Left lobe of liver (tissue), 2 donors: ENCODE measurements at places on chromosomes 5 and 9. TPM values are rescaled to one million over a fixed set of nuclear protein-coding genes. Genes with fewer than 3 reads are reported as not detected.
A peak's percentile ranks its signal among the peaks of the same experiment; 100 is the strongest.

GRCh38 chr5:59460368-59461153 is 433.0 kb downstream of the PDE4D start:
- DNase-seq = no peak

DNA sequence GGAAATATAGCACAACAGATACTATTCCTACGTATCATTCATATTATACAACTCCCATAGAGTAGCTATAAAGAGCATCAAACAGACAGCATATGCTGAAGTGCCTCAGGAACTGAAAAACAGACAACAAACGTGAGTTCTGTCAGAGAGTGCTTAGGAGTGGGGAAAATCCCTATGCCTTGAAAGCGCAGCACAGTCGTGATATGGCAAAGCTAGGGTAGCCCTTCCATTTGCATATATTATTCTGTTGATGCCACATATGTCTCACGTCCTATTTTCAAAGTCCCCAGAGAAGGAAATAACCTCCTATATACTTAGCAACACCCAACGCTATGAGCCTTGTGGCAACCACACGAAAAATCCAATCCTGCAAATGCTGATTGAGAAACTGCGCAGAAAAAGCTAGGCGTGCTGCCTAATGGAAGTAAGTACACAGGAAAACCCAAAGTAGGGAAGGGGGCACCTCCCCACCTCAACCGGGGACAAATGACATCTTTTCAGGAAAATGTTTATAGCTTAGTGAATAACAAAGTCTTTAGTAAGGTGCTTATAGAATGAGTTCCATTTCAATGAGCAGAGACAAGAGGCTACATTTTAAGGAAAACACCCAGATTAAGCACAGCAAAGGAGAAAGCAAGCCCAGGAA is 105.1 kb downstream of the MED10 start:
- no peak for DNase-seq

Gene SLC25A48
- 5.8 TPM for total RNA-seq

GRCh38 chr9:5111696-5112095 is 73.7 kb downstream of the INSL6 start:
- peak; percentile 40 for DNase-seq

Gene ADAMTS16
- not detected for total RNA-seq

Gene B4GALT1
- 48.2 TPM for total RNA-seq

Gene RGS7BP
- 0.48 TPM for total RNA-seq
